ENCODE measurements at places on chromosomes 5 and 9. TPM values are rescaled to one million over a fixed set of nuclear protein-coding genes. Genes with fewer than 3 reads are reported as not detected.

PAEP gene
- 0.89 TPM for total RNA-seq

SPATA6L gene
- total RNA-seq, result 1.3 TPM

WWC1 gene
- 23.5 TPM for total RNA-seq

- DNase-seq, result no peak
These were observed 91.1 kb upstream of the ARRDC3 start for GRCh38 chr5:91474201-91474600.

DNA sequence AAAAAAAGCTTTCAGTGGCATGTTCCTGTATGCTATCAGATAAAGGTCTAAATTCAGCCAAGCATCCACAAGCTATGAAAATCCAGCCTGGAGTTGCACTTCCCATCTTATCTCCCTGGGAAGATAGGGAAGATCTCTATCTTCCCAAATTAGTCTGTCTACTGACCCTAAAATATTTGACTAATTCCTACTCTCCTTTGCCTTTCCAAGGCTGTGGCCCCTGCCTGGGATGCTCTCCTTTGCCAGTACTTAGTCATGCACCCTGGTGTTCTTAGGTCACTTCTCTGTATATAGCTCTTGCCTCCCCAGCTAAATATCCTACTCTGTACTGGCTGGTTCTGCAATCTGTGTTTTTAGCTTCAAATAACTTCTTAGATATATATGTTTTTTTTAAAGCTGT, 44.0 kb upstream of the PLPP1 start:
- no peak for DNase-seq

DNA sequence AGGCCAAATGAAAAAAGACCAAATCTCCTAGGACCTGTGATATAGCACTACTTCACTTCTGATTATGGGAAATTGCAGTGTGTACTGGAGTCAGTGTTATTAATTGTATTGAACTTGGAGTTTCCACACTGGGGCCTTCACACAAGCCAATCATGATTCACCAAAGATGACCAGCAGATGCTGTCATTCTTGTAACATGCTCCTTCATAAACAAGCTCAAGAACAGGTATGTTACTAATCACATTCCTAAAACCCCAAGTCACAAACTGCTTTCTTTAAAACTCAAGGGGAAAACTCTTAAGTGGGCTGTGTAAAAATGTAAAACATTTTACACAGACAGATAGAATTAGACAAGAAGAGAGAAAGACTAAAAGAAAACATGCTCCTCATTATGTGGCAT, 5.6 kb downstream of the KLHL3 start:
- no peak for DNase-seq

DNA sequence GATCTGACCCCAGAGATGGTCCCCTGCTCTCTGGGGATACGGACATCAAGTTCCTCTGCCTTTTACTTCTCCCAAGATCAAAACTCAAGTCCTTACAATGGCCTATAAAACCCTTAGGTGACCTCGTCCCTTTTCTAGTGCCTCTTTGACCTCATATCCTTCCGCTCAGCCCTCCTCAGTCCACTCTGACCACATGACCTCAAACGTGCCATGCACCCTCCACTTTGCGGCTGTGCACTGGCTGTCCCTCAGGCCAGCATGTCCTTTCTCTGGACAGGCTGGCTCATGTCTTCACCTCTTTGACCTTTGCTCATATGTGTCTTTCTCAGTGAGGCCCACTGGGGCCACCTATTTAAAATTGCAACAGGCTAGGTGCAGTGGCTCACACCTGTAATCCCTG, 14.7 kb downstream of the TRMO start:
- no peak for DNase-seq

GRCh38 chr5:141826674-141827073, 51.5 kb downstream of the PCDH1 start:
- no peak for DNase-seq

DNA sequence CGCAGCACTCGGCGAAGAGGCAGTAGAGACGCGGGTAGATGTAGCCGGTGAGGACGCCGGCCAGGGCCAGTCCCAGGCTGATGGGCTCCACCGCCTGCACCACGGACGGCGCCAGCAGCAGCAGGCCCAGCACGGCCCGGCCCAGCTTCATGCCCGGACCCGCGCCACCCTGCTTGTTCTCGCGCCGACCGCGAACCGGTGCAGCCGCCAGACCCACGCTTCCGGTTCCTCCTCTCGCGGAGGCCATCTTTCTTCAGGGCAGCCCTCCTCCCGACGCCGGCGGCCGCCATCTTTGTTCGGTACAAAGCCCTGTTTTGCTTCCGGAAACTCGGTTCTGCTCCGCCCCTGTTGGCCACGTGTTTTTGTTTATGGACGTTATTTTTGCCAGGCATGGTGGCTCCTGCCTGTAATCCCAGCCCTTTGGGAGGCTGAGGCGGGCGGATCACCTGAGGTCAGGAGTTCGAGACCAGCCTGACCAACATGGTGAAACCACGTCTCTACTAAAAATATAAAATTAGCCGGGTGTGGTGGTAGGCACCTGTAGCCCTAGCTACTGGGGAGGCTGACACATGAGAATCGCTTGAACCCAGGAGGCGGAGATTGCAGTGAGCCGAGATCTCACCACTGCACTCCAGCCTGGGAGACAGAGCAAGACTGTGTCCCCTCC, at the start of gene TOR1A:
TSS of gene TOR1A (minus strand) at position 202 of the 667 bp plus-strand sequence. CDS start at position 151, 51 bp downstream.
- peak; percentile 99 for DNase-seq

DNA sequence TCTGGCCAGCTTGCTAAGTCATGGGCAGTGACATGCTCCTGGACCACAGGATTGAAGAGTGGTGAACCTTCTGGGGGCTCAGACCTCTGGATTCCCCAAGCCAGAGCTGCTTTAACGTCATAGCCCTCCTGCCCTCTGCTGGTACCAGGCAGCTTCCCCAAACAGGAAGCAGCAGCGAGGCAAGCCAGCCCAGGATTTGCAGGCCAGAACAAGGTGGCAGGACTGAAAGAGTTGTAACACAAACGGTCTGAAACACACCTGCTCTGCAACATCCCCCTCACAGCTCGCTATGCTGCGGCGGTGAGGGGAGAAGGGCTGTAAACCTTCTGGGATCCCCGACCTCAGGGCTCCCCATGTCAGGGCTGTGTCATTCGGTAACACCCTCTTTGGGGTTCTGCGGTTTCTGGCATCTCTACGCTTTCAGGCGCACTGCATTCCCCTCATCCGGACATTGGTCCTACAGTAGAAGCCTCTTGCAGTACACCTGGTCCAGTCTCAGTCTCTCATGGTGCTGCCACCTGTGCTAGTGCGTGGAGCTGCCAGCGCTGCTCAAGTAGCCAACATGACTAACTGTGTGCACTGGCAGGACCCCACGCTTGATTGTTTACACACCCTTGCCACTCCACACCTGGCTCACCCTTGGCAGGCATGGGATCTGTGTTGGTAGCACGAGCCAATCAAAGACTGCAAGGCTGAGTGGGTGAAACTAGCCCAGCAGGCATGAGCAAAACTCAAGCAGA, 893.3 kb downstream of the PTPRD start:
- no peak for DNase-seq

- DNase-seq, result no peak
These were observed 52.9 kb upstream of the MIER3 start for GRCh38 chr5:57004800-57005199.

- DNase-seq, result no peak
These were observed 108.0 kb downstream of the STARD4 start for GRCh38 chr5:111404270-111404769.

DNA sequence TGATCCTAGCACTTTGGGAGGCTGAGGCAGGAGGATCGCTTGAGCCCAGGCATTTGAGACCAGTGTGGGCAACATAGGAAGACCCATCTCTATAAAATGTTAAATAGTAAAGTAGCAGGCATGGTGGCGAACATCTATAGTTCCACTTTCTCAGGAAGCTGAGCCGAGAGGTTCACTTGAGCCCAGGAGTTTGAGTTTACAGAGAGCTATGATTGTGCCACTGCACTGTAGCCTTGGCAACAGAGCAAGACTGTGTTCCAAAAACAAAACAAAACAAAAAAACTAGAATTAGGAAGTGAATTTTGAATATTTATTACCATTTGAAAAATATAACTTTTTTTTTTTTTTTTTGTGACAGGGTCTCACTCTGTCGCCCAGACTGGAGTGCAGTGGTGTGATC, 26.8 kb upstream of the PAX5 start:
- no peak for DNase-seq

- DNase-seq, result no peak
These were observed 9.9 kb downstream of the NPM1 start for GRCh38 chr5:171397599-171397998.

GRCh38 chr5:37889612-37890317, 49.9 kb upstream of the GDNF start:
- DNase-seq, result no peak

Measured in lower leg skin (tissue), 4 donors.